ENCODE measurements at places on chromosomes 13 and 19. TPM values are rescaled to one million over a fixed set of nuclear protein-coding genes. Genes with fewer than 3 reads are reported as not detected.

- DNase-seq, result no peak
- peaks cover 52% of the 10 kb centered on the region for H3K27me3 ChIP-seq
- no peak overlapping the region for H3K27ac ChIP-seq
Observed at GRCh38 chr19:5338656-5339197, 1.9 kb downstream of the PTPRS start.

DNA sequence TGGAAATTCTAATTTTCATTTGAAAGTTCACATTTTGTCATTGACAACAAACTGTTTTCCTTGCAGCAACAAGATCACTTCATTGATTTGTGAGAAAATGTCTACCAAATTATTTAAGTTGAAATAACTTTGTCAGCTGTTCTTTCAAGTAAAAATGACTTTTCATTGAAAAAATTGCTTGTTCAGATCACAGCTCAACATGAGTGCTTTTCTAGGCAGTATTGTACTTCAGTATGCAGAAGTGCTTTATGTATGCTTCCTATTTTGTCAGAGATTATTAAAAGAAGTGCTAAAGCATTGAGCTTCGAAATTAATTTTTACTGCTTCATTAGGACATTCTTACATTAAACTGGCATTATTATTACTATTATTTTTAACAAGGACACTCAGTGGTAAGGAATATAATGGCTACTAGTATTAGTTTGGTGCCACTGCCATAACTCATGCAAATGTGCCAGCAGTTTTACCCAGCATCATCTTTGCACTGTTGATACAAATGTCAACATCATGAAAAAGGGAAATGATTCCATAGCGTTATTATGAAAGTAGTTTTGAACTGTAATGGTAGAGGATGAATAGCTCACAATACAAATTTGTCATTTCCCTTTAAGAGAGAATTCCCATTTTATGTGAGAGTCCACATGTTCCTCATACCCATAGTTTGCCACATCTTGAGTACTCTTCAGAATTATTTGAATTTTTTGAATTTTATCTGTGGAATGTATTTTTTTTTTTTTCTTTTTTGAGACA lies 2.6 kb downstream of the BRCA2 start:
- H3K27ac ChIP-seq, result no peak overlapping the region
- peaks cover 11% of the 10 kb centered on the region for H3K4me1 ChIP-seq
- peaks cover 34% of the 10 kb centered on the region for H3K36me3 ChIP-seq
- no peaks in the 10 kb centered on the region for H3K27me3 ChIP-seq
- no peak for DNase-seq

DNA sequence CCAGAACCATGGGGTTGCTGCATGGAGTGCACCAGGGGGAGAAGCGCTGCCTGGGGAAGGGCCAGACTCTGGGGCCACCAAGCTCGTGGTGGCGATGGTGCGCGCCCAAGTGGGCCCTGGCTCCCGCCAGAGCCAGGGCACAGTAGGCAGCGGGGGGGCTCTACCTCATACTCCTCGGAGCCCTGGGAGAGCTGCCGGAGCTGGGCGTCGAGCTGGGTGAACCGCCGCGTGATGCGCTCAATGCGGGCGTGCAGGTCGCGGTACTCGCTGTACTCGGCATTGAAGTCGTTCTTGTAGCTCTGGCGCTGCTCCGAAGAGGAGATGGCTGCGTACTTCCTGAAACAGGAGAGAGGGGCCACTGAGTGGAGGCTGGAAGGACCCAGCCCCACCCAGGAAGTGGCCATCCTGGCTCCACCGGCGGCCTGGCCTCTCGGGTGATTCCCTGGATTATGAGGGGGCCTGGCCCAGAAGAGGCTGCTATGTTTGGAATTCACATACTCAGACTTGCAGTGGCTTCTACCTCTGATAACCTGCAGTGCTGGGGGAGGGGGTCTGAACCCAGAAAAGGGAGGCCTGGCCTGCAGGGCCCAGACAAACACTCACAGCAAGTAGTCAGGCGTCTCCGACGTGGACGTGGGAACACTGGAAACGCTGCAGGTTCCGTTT lies 8.3 kb upstream of the ISYNA1 start:
- H3K4me1 ChIP-seq, result peaks cover 21% of the 10 kb centered on the region
- H3K36me3 ChIP-seq, result peaks cover 17% of the 10 kb centered on the region
- no peak overlapping the region for H3K27ac ChIP-seq
- no peaks in the 10 kb centered on the region for H3K27me3 ChIP-seq

- H3K4me3 ChIP-seq, result no peak overlapping the region
- H3K27ac ChIP-seq, result peak overlapping the region; percentile 51
- peak; percentile 74 for DNase-seq
Observed at GRCh38 chr13:98664047-98664446, 87.1 kb upstream of the STK24 start.

Gene KISS1R
- total RNA-seq, result 15.5 TPM

GRCh38 chr13:26680123-26680450 lies 80.5 kb downstream of the GPR12 start:
- DNase-seq, result no peak
- H3K27me3 ChIP-seq, result peaks cover 4% of the 10 kb centered on the region
- H3K4me1 ChIP-seq, result no peaks in the 10 kb centered on the region
- H3K4me3 ChIP-seq, result no peak overlapping the region
- H3K27ac ChIP-seq, result no peak overlapping the region
- no peaks in the 10 kb centered on the region for H3K36me3 ChIP-seq

Gene RAB8A
- 128 TPM for total RNA-seq

Gene UQCR11
- total RNA-seq, result 231 TPM

Gene KLK4
- not detected for total RNA-seq

DNA sequence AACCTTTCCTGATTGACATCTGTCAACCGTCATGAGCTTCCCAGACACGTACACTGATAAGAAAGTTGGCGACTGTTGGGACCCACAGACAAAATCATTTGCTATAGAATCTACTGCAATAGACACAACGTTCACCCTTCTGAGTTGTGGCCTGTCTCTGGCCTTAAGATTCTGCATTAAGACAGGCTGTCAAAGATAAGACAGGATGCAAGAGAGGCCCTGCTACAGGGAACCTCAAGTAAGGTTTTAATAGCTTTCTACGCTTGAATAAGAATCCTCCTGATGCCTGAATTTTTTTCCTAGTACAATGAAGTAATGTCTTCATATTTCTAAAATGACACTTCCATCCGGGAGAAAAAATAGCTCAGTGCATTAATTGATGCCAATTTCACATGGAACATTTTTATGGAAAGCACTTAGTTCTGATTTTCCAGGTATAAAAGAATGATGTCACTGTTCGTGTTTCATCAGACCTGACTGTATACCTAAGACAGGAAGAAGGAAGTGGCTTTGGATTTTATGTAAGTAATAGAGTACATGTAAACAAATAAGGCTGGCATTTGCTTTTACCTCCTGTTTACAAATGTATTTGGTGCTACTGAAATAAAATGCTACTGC lies 275.2 kb upstream of the GPC6 start:
- no peak for DNase-seq
- no peaks in the 10 kb centered on the region for H3K36me3 ChIP-seq
- H3K27me3 ChIP-seq, result no peaks in the 10 kb centered on the region
- no peaks in the 10 kb centered on the region for H3K4me1 ChIP-seq
- H3K4me3 ChIP-seq, result no peak overlapping the region

Gene CALM3
- 565 TPM for total RNA-seq

DNA sequence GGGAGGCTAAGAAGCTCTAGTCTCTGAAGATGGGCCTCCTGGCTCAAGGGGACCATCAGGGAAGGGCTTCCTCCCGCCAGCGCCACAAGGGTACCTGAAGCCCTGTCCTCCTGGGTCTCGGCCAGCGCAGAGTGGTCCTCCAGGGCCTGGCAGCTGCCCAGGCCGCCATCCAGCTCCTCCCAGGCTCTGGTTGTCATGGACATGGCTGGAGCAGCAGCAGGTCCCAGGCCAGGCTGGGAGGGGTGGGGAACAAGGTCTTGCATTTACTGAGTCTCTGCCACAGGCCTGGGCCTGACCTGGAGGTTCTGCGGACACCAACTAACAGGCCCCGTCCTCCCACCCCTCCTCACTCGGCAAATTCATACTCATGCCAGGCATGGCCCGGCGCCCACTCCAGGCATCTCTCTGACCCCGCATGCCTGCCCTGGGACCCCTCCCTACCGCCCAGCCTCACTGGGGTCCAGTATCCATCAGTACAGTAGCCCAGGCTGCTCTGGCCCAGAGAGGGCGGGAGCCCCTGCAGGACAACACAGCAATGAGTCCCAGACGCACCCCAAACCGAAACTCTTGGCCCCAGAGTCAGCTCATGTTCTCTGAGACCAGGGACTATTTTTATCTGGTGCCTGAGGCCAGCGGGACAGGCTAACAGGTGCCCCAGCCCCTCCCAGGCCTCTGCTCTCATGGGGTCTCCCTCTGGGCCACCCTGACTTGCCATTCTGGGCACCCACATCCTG lies 938 bp downstream of the JSRP1 start:
- no peak overlapping the region for H3K4me3 ChIP-seq
- H3K4me1 ChIP-seq, result peaks cover 27% of the 10 kb centered on the region
- H3K27me3 ChIP-seq, result peaks cover 2% of the 10 kb centered on the region

GRCh38 chr13:30334663-30335386 lies 27.5 kb upstream of the KATNAL1 start:
- H3K27ac ChIP-seq, result no peak overlapping the region
- DNase-seq, result peak; percentile 24
- H3K27me3 ChIP-seq, result no peaks in the 10 kb centered on the region

GRCh38 chr19:13275016-13275722 lies 125.0 kb downstream of the IER2 start:
- no peaks in the 10 kb centered on the region for H3K27me3 ChIP-seq
- DNase-seq, result peak; percentile 25
- no peak overlapping the region for H3K4me3 ChIP-seq
- H3K27ac ChIP-seq, result peak overlapping the region; percentile 52
- peaks cover 10% of the 10 kb centered on the region for H3K4me1 ChIP-seq

Gene TUBB4A
- total RNA-seq, result 9.6 TPM

Gene CYP2A6
- total RNA-seq, result 0.41 TPM

Measured in activated CD8-positive, alpha-beta T cell treated with anti-CD3 and anti-CD28 coated beads for 36 hours (primary cell).